Ammon's horn (tissue), 1 donor: ENCODE measurements at places on chromosomes 1 and 21.

GRCh38 chr1:57319791-57320190, 104.1 kb downstream of the DAB1 start:
- no peak for DNase-seq

- no peak for DNase-seq
Measured at GRCh38 chr1:63936801-63937200, 163.0 kb downstream of the ROR1 start.

DNA sequence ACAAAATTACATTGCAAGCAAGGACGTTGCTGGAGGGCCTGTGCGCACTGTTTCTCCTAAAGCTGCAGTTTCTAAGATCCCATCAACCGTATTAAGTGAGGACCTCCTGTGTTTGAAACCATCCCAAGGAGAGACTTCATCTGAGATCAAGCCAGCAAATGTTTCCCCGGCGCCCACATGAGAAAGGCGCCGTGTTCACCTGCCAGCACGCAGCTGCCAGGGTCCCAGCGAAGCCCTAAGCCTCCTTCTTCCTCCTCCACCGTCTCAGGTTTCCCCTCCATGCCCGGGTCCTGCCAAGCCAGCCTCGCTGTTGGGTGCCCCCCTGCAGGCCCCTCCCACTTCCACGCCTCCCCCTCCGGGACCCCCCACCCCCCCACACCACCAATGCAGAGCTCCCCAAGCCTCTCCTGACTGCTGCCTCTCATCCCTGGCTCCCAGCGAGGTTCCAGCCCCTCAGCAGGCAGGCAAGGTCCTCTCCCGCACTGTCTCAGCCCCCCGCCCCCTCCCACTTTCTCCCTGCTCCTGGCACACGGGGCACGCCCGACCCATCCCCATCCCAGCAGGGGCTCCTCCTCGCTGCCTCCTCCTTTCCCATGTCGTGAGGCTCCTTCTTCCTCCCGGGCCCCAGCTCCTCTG, 8.6 kb upstream of the TFF1 start:
- DNase-seq = no peak

DNA sequence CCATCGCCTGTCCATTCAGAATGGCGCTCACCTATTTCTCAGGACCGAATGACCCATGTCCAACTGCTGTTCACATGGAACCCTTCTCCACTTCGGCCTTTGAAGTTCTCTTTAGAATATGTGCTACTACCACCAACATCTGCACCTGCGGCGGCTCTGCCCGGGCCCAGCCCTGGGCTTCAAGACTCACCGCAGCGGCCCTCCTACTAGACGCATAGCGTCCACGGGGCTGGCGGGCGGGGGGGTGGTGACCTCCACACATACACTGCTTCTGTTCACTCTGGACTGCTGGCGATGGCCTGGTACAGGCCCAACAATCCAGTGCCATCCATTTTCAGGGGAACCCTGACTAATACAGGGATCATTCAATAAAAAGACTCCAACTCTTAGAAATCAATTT, 394.2 kb downstream of the VAV3 start:
- no peak for DNase-seq

GRCh38 chr1:30741239-30741894, 16.2 kb downstream of the LAPTM5 start:
- no peak for DNase-seq

- no peak for DNase-seq
Measured at GRCh38 chr1:53381790-53382401, 54.0 kb upstream of the LRP8 start.
